Right forelimb (tissue), 1 donor: ENCODE measurements at places on chromosomes 2 and 18.
A peak's percentile ranks its signal among the peaks of the same experiment; 100 is the strongest.

- no peak for DNase-seq
These were observed 30.8 kb upstream of the LRP2 start for GRCh38 chr2:169393068-169393590.

DNA sequence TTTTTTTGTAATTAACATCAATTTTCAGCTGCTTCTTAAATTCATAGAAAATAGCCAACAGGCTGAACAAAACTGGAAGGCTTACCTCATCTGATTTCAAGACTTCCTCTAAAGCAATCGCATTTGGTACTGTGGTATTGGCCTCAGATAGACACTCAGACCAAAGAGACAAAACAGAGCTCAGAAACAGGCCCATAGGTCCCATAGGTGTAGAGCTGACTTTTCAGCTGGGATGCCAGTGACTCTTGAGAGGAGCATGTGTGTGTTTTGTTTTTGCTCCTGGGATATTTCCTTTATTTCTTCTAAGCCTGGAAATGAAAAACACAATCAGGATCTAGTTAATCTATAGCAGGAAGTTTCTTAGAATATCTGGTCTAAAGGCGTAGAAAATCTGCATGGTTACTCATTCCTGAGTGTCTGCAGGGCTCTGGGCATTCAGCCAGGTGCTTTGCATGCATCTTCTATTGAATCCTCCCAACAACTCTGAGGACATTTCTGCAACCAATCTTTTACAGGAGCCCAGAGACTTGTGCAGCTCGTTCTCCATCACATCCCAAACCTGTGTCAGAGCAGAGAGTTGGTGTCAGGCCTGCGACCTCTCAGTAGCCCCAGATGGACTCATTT is 190.8 kb downstream of the RTP5 start:
- DNase-seq = no peak

GRCh38 chr2:20126469-20126868 is 75.0 kb upstream of the LAPTM4A start:
- no peak for DNase-seq

DNA sequence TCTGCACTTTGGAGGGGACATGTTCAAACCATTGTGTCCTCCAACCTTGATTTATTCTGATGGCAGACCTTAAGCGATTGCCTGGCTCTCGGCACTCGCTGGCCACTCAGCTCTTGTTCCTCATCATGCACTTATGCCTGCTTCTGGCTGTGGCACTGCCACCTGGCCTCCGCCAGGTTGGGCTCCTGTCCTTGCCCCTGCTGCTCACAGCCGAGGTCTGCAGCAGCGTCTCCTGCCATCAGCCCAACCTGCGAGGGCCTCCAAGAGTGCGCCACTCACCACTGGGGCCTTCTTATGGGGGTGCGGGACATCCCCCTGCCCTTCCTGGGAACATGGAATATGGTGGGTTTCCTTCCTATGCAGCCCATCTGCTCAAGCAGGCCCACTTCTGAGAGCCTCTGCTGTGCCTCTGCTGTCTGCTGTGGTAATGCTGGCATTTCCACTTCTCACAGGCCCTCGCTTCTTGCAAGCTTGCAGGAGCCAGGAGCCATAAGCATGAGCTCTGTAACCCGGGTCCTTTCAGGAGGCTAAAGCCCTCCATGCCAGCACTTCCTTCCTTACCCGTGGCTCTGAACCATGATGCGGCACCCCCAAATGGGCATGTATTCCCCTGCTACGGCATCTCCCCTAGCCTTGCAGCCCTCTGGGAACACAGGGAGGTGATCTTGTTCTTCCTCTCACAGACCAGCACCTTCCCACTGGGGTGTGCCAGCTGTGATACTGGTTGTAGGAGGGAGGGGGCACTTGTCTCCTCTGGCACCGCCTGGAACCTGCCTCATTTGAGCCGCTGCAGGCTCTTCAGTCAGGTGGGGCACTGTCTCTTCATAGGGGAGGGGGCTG is 58.6 kb upstream of the HS6ST1 start:
- peak; percentile 40 for DNase-seq

- no peak for DNase-seq
These were observed 61.3 kb downstream of the MCFD2 start for GRCh38 chr2:46854260-46854659.

GRCh38 chr2:6750411-6751158 is 115.1 kb downstream of the CMPK2 start:
- no peak for DNase-seq

DNA sequence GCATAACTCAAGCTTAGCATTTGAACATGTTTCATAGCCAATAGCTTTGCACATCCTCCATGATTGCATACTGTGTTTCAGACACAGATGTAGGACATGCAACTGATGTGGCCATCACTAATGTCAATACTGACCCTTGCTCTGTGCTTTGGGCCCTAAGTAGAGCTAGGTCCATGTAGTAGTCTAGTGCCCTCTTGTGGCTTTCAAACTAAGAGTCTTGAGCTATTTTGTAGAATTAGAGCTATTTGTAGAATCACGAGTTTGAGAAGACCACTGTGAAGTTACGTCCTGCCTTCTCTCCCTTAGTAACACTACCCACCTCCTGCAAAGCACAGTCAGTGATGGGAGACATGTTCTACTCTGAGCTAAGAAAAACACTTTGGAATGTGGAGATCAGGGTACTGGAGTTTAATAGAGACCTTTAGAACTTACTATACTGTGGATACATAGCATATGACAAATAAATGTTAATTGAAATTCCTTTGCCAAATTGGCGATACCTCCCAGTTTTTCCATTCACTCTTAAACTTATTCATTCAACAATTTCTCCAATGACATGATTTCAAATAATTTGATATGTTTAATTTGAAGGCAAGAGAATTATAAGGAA is 306.5 kb upstream of the TNP1 start:
- DNase-seq = no peak

- DNase-seq = no peak
These were observed 272.3 kb upstream of the EPHA4 start for GRCh38 chr2:221844212-221845020.

DNA sequence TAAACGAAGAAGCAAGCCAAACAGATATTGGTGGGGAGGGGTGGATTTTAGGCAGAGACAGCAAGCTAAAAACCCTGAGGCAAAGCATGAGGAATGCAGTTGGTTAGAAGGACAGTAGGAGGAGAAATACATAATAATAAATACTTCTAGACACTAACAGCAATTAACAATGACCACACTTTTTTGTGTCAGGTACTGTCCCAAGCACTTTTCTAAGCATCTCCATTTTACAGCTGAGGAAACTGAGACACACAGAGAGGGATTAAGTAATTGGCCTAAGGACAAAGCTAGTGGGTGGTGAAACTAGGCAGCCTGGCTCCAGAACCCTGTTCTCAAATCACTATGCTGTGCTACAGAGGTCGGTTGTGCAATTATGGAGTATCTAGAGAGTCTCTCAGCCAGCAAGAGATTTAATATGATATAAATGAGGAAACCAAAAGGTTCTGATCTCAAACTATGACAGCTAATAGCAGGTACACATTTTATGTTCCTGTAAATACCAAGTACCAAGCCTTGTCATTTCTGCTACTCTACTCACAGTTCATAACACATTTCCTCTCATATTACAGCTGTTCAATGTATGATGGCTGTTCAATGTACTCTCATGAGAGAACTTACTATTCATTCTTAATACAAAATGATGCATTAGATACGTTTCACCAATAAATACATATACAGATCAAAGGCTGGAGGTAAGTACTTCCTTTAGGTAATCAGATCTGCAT is 5.3 kb downstream of the MAP4K3 start:
- no peak for DNase-seq

DNA sequence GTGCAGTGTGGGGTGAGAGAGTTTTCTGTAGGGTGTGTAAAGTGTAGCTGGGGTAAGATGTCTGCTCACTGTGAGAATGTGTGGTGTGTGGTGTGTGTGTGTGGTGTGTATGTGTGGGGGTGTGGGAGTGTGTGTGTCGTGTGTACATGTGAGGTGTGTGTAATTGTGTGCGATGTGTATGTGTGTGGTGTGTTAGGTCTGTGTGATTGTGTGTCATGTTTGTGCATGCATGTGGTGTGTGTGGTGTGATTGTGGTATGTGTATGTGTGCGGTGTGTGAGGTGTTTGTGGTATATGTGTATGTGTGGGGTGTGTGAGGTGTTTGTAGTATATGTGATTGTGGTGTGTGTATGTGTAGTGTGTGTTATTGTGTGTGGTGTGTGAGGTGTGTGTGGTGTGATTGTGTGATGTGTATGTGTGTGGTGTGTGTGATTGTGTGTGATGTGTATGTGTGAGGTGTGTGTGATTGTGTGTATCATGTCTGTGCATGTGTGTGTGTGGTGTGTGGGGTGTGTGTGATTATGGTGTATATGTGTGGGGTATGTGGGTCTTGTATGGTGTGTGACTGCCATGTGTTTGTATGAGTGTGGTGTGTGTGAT is 241.7 kb upstream of the HDAC4 start:
- DNase-seq = no peak

GRCh38 chr2:141142025-141142424 is 988.8 kb downstream of the LRP1B start:
- DNase-seq = no peak

GRCh38 chr18:32730068-32730467 is 42.8 kb downstream of the KLHL14 start:
- DNase-seq = no peak

- DNase-seq = no peak
These were observed 6.2 kb downstream of the ST8SIA5 start for GRCh38 chr18:46750626-46751025.

DNA sequence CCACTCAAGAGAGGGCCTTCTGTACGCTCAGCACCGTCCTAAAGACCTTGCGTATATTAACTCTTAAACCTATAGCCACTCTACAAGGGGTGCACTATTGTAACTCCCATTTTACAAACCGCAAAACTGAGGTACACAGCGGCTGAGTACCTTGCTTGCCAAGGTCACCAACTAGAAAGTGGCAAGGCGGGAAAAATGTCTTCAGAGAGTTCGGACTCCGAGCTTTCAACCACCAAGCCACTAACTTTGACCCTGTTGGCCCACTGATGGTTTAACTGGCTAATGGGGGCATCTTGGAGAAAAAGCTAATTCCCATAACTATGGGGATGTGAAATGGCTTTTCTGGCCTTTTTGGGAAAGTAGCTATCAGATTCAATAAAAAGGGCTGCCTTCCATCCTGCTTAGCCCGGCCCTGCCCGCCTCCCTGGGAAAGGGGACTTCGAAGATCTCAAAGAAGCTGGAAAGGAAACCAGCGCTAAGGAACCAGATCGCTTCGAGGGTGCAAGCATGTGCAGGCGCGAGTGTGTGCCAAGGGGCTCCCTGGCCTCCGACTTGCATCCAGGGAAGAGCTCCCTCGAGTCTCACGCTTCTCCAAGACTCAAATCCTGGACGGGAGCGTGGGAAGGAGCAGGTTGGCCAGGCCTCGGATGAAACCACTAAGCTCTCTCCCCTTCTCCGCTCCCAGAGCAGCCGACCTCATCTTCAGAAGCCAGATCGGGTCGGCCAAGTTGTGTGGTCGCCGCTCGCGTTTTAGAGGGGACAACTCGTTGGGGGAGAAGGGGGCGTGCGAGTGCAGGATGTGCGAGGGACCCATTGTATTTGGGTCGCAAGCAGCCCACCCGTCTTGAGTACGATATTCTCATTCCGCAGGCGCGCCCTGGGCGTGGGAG is 2.2 kb upstream of the SP5 start:
- DNase-seq = no peak

GRCh38 chr2:61177727-61178549 is 15.9 kb downstream of the C2orf74 start:
- DNase-seq = peak; percentile 53

DNA sequence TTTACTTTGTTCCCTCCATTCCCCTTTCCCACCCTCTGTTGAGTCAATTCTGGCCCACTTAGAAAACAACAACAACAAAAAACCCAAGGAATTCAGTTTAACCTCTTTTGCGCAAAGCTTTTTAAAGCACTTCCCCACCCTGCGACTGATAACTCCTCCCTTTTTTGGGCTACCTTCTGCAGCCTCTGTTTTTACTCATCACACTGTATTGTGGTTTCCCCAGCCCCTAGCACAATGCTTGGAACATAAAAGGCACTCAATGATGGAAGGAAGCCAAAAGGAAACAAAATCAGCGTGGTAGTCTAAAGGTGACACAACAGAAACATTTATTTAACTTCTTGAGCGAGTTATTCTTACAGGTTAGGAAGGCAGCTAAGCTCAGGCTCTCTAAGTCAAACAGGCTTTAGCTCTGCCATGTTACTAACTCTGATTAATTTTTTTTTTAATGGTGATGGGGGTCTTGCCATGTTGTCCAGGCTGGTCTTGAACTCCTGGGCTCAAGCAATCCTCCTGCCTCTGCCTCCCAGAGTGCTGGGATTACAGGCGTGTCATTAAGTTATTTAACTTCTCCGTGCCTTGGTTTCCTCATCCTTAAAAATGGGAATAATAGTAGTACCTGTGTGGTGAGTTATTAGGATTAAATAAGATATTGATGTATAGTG is 1.3 kb downstream of the CEP68 start:
- no peak for DNase-seq
